ENCODE measurements at places on chromosomes 5 and 9.

DNA sequence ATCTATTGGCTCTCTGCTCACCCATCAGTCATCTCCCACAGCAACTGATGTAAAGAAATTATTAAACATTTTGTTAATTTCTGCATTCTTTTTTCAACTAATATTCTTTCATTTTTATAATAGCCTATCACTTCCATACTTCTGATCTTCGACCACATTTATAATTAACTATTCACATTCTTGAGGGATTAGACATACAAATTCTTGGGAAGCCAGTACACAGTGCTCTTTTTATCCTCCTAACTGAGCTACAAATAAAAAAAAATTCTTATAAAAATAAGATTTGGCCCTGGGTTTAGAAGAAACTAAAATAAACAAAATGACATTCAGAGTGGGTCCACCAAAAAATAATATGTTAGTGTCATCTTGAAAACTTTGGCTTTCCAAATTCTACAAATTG, 103.7 kb upstream of the ITGA1 start:
- DNase-seq = no peak

DNA sequence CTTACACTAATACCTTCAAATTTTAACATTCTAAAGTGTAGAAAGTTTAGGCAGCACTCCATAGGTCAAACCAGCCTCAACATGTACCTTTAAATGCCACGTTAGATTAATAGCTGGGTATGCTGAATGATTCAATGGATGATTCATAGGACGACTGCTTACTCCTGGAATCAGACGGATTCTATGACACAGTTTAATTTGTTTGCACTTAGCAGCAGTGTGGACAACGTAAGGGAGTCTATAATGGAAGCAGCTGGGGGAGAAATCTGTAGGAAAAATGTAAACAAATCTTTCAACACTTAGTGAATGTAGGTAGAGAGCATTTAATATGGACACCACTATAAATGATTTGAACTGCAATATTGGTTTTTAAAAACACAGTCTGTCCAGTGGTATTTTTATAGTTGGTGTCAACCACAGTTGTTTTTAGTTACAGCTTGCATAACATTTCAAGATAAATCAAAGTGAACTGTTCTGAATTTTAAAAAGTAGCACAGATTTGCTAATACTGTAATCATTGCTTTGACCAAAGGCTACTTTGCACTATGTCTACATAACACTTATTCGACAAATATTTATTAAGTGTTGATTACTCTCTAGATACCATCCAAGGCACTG, 701.5 kb upstream of the MEF2C start:
- peak; percentile 14 for DNase-seq

DNA sequence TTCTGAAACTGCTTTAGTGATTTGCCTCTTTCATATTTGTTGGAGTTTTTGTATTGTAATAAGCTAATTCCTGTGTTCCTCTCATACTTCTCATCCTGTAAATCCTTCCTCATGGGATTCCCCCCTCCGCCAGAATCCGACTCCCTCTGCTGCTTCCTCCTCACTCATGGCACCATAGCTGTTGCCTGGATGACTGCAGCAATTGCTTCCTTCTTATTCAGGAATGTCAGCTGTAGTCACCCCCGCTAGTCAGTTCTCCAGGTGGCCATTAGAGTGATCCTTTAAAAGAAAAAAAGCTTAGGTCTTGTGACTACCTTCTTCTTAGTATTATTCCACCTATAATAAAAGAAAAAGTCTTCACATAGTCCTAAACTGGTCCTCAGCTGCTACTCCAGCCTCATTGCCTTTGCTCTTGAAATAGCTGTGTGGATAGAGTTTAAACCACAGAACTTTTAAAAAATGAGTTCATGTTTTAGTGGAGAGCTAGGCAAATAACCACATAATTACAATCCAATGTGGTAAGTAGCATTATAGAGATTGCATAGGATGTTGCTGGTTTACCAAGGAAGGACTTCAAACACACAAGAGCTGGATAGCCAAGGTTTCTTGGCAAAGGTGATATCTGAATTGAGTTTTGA, 227.3 kb downstream of the KDM4C start:
- no peak for DNase-seq

DNA sequence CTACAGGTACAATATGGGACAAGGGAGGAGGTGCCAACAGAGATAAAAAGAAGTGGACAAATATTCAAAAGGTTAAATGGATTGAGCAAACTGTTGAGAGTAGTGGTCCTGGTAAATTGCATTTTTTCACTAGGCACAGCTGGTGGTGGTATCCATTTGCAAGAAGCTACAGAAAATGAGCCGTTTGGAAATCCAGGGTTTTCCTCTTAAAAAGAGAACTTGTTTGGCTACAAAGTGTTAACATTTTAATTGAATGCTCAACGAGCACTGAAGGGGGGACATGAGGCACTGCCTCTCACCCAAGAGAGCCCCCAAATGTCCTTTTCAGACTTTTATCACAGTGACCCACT, 491 bp upstream of the ZCCHC9 start:
- peak; percentile 38 for DNase-seq

GRCh38 chr5:140363631-140364471, 3.9 kb downstream of the SLC4A9 start:
- no peak for DNase-seq

- DNase-seq = no peak
Observed at GRCh38 chr5:14215901-14216300, 72.8 kb downstream of the TRIO start.

DNA sequence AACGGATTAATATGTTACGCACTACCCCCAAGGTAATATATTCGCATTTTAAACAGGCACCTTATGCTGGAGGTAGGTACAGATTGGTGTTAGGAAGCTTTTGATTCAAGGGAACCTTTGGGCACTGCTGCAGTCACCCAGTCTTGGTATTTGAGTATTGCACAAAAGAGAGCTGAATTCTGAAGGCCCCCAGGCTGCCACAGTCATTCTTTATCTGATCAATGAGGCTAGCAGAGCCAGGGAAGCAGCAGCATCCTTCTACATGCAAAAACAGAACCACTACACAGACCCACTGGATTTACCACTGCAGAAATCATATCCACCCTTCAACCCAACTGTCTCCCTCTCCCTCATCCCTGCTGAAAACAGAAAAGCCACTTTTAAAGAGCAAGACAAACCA, 121.2 kb upstream of the GRIN3A start:
- no peak for DNase-seq

- peak; percentile 22 for DNase-seq
Observed at GRCh38 chr9:68507130-68507805, 33.4 kb downstream of the TMEM252 start.

DNA sequence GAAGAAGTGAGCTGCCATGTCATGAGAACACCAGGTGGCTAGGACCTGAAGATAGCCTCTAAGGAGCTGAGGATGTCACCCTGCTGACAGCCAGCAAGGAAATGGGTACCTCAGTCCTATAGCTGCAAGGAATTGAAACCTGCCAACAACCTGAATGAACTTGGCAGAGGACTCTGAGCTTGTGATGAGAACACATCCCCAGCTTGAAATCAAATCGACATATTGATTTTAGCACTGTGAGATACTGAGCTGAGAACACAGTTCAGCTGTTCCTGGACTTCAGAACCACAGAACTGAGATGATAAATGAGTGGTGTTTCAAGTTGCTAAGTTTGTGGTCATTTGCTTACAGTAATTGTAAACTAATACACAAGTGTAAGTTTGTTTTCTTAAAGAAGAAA, 5.5 kb upstream of the RASEF start:
- DNase-seq = no peak

DNA sequence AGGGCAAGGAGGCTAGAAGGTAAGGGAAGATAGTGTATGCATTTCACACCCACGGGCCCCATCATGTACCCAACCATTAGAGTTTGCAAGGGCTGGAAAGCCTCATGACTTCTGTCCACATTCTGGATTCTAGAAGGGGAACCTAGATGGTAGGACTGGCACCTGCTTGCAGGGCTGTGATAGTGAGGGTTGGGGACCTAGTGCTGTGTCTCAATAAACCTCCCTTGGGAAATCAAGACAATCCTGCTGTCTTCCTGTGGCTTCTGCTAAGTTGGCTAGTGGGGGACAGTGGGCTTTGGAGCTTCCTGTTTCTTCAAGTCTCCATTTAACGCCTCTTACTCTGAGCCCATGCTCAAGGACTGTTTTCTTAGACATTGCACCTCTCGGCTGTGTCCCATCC, 43.6 kb upstream of the SYNPO start:
- no peak for DNase-seq

- DNase-seq = no peak
Observed at GRCh38 chr5:75412111-75412990, 75.3 kb downstream of the HMGCR start.

- no peak for DNase-seq
Observed at GRCh38 chr5:53971551-53971950, 338.8 kb downstream of the ARL15 start.

DNA sequence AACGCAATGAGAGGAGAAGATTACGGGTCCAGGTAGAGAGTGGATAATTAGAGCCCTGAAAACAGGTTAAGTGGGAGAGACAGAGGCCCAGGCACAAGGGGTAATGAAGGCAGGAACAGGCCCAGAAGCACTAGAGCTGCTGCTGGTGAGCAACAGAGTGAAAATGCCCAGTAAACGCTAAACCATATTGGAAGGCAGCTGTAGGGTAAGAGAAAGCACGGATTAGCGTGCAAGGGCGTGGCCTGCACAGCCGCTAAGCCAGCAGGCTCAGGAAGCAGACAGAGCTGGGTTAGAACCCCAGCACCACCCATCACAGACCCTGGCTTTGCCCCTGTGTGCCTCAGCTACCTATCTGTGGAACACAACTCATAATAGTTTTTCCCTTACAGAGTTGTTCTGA, 93.2 kb downstream of the PAX5 start:
- no peak for DNase-seq

- no peak for DNase-seq
Observed at GRCh38 chr9:281741-282645, 67.3 kb downstream of the DOCK8 start.

DNA sequence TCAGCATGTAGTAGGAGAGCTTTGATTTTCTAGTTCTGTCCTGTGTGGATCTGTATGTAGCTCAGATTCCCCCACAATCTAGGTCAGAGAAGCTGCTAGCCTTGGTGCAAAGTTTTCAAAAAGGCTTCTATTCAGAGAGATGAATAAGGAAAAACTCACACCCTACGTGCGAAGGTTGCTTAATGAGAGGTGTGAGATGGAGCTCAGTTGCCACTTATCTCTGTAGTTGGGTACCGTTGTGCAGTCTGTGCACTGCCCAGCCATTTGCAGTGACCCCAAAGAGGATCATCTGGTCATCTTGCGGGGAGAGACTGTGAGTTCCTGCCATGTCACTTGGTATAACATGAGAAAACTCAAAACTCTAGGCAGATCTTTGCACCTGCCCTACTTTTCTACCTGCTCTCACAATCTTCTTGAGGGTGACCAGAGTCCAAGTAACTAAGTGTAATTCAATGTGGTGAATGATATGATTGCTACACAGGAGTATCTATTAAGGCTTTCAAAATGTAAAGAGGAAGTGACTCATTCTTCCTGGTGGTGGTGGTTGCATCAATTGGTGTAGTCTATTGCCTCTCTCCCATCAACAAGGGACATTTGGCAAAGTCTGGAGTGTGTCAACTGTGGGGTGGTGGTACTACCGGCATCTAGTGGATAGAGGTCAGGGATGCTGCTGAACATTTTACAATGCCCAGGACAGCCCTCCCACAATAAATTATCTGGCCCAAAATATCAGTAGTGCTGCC, 65.2 kb downstream of the TMC1 start:
- peak; percentile 83 for DNase-seq

GRCh38 chr9:100449420-100449819, 22.5 kb downstream of the MSANTD3 start:
- DNase-seq = no peak

- no peak for DNase-seq
Observed at GRCh38 chr9:83287021-83287420, 224.1 kb upstream of the RASEF start.

- DNase-seq = peak; percentile 98
Observed at GRCh38 chr5:57383093-57383861, 99.3 kb downstream of the ACTBL2 start.

- DNase-seq = peak; percentile 1
Observed at GRCh38 chr5:15719784-15720183, 219.8 kb downstream of the FBXL7 start.

GRCh38 chr9:129202613-129203555, 24.8 kb upstream of the IER5L start:
- DNase-seq = peak; percentile 73

GRCh38 chr5:138979684-138980280, 104.6 kb upstream of the LRRTM2 start:
- DNase-seq = no peak

DNA sequence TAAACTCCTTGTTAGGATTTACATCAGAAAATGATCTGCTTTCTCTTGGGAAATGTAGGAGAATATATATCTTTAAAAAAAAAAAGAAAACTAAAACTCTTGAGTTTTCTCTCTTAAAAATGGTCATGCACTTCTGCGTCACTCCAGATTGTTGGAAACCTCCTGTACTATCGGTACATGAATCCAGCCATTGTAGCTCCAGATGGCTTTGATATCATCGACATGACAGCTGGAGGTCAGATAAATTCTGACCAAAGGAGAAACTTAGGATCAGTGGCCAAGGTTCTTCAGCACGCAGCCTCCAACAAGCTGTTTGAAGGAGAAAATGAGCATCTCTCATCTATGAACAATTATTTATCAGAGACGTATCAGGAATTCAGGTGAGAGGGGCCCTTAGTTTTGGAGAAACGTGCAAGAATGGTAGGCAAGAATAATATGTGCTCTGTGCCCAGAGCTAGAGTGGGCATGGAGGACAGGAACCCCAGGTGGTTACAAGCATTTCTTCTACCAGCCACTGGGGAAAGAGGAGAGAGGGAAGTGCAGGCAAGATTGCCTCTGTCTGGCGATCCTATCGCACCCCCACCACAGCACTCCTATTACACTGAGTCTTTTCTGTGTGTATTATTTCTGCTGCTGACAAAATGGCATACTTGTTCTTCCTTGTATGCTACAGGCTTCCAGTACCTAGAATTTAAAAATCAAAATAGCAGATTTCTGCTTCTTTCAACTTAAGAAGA, 41.4 kb upstream of the F2R start:
- no peak for DNase-seq

GRCh38 chr5:139651853-139652787, 4.0 kb downstream of the CXXC5 start:
- DNase-seq = no peak

- DNase-seq = no peak
Observed at GRCh38 chr5:175378444-175379028, 65.4 kb downstream of the DRD1 start.

GRCh38 chr5:32027717-32028458, 146.2 kb downstream of the GOLPH3 start:
- DNase-seq = peak; percentile 86
